B cell (primary cell): ENCODE measurements at places on chromosomes 3 and 15. TPM values are rescaled to one million over a fixed set of nuclear protein-coding genes. Genes with fewer than 3 reads are reported as not detected.

ARPC4 gene
- 174 and 179 TPM in 2 replicates for total RNA-seq

DPP8 gene
- total RNA-seq: 65.2 and 73.7 TPM in 2 replicates

FOXB1 gene
- total RNA-seq: not detected in 2 replicates

TERC gene
- 10.6 and 12.5 TPM in 2 replicates for total RNA-seq

HAUS2 gene
- total RNA-seq: 14.0 and 16.5 TPM in 2 replicates

EEF1AKMT4 gene
- total RNA-seq: 1.5 and 2.0 TPM in 2 replicates

RAD51 gene
- total RNA-seq: 1.9 and 2.0 TPM in 2 replicates

TMEM40 gene
- total RNA-seq: not detected in 2 replicates

SLC15A2 gene
- total RNA-seq: 13.1 and 14.4 TPM in 2 replicates

CCR9 gene
- 0.76 and 1.1 TPM in 2 replicates for total RNA-seq

SERPINI2 gene
- total RNA-seq: not detected in 2 replicates

TEX55 gene
- not detected in 2 replicates for total RNA-seq

GRCh38 chr3:176584413-176585176, 612.7 kb downstream of the TBL1XR1 start:
- DNase-seq: no peak
- no peaks in the 10 kb centered on the region for H3K4me1 ChIP-seq
- no peaks in the 10 kb centered on the region for H3K27me3 ChIP-seq
- H3K27ac ChIP-seq: no peak overlapping the region

DNA sequence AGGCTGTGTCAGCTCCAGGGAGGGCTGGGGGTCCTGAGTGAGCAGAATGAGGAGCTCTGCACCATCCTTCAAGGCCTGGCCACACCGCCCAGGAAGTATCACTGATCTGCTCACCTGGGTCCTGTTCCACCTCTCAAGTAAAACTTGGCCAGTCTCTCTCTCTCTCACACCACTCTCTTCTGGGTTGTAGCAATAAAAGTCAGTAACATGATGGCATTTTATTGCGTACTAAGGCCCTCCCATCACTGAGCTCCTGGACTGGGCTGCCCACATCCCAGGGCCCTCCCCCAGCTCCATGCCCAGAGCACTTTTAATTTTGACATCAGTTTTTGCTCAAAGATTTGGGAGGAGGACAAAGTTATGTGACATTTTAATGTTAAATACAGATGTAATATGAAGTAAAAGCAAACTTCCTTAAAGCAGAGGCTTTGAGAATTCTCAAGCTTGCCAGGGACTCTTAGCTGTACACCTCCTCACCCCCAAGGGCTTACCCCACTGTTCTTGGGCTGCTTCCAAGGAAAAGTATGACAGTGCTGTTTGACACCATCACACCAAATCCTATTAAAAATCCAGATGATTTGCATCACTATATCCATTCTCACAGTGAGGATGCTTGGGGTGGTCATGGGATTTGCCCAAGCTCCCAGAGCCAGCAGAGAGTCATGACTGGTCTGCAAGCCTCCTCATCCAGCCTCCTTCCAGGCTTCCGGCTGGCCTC, 105.1 kb upstream of the SLCO2A1 start:
- no peaks in the 10 kb centered on the region for H3K36me3 ChIP-seq
- H3K4me1 ChIP-seq: no peaks in the 10 kb centered on the region

DNA sequence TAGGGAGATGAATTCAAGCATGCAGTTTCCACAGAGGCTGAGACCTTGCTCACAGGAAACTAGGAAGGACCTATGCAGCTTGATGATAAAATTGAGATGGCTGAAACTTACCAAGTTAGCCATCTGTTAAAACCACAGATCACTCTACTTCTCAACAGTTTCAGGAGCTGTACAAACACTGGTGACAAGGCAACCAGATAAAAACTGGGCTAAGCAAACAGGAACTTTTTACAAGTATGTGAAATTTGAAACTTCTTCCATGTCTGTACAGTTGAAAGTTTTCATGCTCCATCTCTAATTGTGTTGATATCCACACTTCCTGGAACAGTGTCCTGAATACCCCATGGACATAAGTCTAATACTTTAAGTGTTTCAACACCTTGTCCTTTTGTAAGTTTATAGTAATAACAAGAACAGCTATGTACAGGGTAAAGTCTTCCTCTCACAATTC, 78.2 kb downstream of the FAIM start:
- peak; percentile 17 for DNase-seq
- H3K27ac ChIP-seq: no peak overlapping the region
- peaks cover 2% of the 10 kb centered on the region for H3K36me3 ChIP-seq
- no peaks in the 10 kb centered on the region for H3K27me3 ChIP-seq
- no peak overlapping the region for H3K4me3 ChIP-seq

GRCh38 chr3:13700889-13701288, 152.0 kb downstream of the FBLN2 start:
- H3K27ac ChIP-seq: no peak overlapping the region
- no peak for DNase-seq
- no peak overlapping the region for H3K4me3 ChIP-seq
- H3K27me3 ChIP-seq: no peaks in the 10 kb centered on the region
- no peaks in the 10 kb centered on the region for H3K4me1 ChIP-seq
- no peaks in the 10 kb centered on the region for H3K36me3 ChIP-seq

GRCh38 chr3:55297245-55297644, 189.9 kb downstream of the WNT5A start:
- no peak overlapping the region for H3K27ac ChIP-seq
- no peaks in the 10 kb centered on the region for H3K27me3 ChIP-seq
- no peak for DNase-seq

GRCh38 chr3:134883697-134884385, 88.8 kb downstream of the EPHB1 start:
- H3K27me3 ChIP-seq: no peaks in the 10 kb centered on the region
- no peaks in the 10 kb centered on the region for H3K36me3 ChIP-seq
- peaks cover 5% of the 10 kb centered on the region for H3K4me1 ChIP-seq
- DNase-seq: no peak

- H3K36me3 ChIP-seq: no peaks in the 10 kb centered on the region
- H3K4me3 ChIP-seq: no peak overlapping the region
- no peak overlapping the region for H3K27ac ChIP-seq
- no peak for DNase-seq
- no peaks in the 10 kb centered on the region for H3K27me3 ChIP-seq
Observed at GRCh38 chr15:25416693-25417092, 22.1 kb downstream of the UBE3A start.

DNA sequence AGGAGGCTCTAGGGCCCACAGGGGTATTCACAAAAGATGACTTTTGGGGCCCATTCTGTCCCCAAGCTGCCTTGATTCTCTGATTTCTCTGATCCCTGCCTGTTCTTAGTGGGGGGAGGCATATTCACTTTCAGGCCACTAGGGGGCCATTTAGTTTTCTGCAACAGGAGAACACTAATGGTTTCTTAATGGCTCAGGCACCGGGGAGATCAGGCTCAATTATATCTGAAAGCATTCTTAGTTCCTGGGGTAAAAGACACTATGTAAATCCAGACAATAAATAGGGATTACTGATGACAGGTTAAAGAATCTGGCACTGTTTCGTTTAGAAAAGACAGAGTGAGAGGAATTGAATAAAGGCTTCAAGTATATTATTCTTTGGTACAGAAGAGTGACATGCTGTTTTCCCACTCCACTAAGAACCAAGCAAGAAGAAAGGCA, 2.5 kb upstream of the INAFM2 start:
- no peaks in the 10 kb centered on the region for H3K27me3 ChIP-seq
- H3K36me3 ChIP-seq: no peaks in the 10 kb centered on the region
- H3K27ac ChIP-seq: no peak overlapping the region

- DNase-seq: no peak
- H3K36me3 ChIP-seq: no peaks in the 10 kb centered on the region
- no peak overlapping the region for H3K27ac ChIP-seq
- no peak overlapping the region for H3K4me3 ChIP-seq
- H3K4me1 ChIP-seq: no peaks in the 10 kb centered on the region
Observed at GRCh38 chr3:170507063-170507462, 78.8 kb downstream of the SLC7A14 start.
